Karpas-422 (cell line): ENCODE measurements at places on chromosomes 12 and 14. TPM values are rescaled to one million over a fixed set of nuclear protein-coding genes. Genes with fewer than 3 reads are reported as not detected.

The NPFF gene
- 1.0 TPM in 1 of 2 replicates, not detected in the other for total RNA-seq

The LRRC10 gene
- not detected in 2 replicates for total RNA-seq

The OR6C70 gene
- not detected in 2 replicates for total RNA-seq

- DNase-seq, result no peak
Observed at GRCh38 chr12:114403011-114403689, 2.8 kb downstream of the TBX5 start.

DNA sequence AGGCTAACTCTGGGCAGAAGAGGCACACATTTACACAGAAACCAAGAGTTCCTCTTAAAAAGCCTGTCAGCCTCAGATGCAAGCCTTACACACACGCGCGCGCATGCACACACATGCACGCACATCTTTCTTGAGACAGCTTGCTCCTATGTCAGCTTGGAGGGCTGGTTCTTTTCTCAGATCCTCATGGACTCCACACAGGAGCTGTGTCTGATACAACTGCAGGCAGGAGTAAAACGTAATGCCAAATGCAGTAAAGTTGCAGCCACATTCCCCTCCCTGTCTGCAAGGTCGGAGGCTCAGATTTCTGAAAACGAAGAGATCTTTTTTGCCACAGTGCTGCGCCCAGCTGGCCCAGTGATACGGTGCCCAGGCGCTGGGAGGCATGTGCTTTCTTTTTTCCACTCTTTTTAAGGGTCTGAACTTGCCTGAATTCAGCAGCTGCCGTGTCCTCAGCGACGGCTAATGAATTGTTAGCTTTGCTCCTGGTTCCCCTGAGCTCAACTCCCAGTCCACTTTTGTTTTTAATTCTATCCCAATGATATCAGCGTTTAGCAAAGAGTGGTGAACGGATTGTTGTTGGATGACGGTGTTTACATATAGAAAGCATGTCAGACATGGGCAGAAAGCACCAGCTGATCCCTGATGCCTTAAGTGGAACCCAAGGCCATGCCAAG, 72.9 kb upstream of the FOXN3 start:
- no peak for DNase-seq

DNA sequence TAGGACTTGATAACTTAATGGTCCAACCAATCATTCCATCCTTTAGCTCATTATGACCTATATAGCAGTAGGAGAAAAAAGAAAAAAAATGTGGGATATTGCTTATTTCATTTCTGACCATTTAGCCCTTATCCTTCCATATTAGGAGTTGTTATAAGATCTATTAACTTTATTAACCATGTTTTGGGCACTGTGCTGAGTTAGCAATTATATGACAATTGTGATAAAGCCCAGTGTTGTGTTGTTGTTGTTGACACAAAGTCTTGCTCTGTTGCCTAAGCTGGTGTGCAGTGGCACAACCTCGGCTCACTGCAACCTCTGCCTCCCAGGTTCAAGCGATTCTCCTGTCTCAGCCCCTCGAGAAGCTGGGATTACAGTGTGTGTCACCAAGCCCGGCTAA, 569.7 kb upstream of the FOXG1 start:
- no peak for DNase-seq

- DNase-seq, result no peak
Observed at GRCh38 chr12:70853326-70853725, 67.2 kb downstream of the PTPRR start.

GRCh38 chr12:14396071-14396470, 30.6 kb downstream of the ATF7IP start:
- DNase-seq, result peak; percentile 62
